ENCODE measurements at places on chromosomes 6 and 20.

DNA sequence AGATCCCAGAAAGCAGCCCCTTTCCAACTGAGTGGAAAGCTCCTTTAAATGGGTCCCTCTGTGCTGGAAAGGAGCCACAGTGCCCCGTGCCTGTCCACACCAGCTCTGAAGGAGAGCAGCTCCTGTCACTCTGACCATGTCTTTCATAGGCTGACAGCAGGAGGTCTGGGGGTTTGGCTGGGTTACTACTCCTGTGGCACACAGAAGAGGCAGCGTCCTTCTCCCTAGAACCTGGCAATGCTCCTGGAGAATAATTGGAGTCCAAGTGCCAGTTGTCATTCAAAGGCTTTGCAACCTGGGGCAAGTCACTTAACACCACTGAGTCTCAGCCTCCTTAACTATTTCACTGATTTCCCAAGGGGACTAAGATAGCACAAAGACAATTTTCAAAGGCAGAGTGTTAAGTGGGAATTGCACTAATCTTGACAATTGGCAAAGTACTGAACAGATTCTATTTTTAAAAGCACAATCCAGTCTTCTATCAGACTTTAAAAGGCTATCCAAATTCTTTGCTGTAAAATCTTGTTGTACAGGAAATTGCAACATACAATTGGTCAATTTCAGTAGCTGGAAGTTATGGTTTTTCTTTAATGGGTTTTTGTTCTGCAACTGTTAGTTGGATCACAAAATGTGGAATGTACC is 457.2 kb downstream of the KIF16B start:
- no peak for DNase-seq

DNA sequence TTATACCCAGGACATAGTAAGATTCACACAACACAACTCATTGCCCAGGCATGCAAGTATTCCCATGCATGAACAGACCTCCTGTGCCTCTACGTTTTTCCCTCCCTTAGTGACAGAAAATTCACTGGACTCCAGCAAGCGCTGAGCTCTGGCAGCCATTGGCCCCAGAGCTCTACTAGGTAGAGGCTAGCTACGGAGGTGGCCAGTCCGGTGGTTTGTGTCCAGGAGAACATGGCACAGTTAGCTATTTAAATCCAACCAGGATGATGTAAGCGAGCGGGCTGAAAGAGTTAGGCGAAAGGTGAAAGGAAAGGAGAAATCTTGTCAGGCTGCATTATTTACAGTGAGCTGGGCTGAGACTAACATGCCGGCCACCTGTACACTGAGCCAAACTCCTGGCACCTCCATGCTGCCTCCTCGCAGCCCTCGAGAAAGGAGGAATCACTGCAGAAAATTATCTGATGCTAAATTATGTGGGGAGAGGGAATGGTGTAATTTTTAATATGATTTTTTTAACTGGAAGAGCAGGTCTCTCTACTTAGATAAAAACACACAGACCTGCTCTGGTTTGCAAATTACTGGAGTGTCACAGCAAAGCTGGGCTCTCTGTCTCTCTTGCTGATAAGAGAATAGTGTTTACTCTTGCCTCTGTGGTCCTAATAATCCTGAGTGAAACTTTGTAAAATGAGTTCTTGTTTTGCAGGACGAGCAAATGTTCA is 50.1 kb upstream of the ARMC2 start:
- DNase-seq = no peak

DNA sequence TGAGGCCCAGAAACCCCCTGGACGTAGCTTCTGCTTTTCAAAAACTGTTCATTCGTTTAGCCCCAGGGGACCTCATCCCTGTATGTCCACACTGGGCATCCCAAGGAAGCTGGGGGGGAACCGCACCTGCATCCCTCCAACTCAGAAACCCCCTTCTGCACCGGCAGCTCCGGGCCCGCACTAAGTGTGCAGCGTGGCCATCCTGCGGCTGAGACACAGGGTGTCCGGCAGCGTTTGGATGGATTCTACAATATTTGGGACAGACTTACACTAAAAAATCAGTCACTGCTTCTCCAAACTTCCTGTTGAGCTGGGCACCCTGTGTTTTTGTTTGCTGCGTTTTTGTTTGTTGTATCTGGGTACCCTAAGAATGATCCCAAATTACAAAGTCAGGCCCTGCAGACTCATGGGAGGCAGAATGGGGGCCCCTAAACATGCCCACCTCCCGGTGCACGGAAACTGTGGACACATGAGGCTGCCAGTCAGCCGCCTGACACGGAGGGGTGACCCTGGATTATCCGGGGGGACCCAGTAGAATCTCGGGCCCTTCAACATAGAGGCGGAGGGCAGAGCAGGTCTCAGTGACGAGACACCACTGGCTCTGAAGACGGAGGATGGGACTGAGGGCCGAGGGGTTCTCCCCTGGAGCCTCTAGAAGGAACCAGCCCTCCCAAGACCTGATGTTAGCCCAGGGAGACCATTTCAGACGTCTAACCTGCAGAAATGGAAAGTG is 88.2 kb upstream of the BHLHE23 start:
- DNase-seq = no peak

GRCh38 chr20:10249048-10249770 is 30.6 kb downstream of the SNAP25 start:
- no peak for DNase-seq

GRCh38 chr6:168101590-168102314 is 22.7 kb upstream of the FRMD1 start:
- DNase-seq = no peak

DNA sequence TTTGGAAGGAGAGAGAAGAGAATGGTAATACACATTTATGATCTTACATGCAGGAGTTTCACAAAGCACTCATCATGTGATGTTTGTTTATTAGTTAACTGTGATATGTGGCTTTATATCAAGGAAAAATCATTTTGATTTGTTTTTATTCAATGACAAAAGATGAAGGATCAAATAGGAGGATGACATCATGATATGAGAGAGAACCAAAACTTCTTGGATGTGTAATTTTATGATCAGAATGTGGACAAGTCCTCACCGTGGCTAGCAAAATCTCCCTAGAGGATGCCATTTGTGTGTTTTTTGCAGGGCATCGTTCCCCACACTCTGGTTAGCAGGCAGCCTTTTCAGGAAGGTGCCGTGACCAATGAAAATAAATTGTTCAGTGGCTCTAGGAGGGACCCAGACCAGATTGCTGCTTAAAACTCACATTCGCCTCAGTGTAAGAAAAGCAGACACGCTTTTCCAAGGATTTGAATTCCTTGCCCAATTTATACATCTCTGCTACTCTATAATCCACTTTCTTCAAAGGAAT is 552.7 kb downstream of the NKAIN2 start:
- DNase-seq = no peak

DNA sequence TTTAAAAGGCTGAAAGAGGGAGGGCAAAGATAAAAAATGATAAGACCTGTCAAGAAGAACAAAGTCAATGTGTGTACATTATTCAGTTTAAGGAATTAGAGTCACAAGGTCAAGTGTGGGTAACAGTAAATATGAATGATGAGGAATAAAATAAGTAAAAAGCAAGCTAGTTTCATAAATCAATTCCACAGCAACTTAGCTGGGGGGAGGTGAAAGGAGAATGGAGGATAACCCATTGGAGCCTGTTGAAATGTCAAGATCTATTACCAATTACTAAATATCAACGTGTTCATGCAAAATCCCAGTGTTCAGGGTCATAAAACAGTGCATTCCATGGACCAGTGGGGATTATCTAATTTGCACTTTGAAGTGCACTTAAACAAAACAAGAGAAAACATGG is 242.9 kb downstream of the TBX18 start:
- DNase-seq = no peak

DNA sequence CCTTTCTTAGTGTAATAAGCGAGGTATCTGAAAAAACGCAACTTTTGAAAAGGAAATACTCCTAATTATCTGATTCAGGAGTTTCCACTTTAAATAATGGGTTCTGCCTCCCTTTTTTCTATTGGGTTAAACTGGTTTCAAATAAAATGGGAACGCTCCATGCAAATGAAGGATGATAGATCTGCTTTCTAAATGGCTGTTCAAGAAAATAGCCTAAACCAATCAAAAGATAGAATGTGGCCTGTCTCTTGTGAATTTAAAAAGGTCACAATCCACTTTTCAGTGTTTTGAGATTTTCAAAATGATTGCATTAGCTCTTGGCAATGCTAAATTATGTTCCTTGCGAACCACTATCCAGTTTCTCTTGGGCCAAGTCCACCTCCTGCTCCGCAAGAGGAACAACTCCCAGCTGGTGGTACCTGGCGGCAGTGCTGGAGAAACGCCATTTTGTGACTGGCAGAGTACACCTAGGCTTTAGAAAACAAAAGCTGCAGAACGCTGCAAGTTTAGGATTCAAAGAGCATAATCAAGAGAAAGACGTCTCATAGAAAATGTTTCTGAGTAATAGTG is 56.7 kb downstream of the TRIM38 start:
- DNase-seq = no peak

DNA sequence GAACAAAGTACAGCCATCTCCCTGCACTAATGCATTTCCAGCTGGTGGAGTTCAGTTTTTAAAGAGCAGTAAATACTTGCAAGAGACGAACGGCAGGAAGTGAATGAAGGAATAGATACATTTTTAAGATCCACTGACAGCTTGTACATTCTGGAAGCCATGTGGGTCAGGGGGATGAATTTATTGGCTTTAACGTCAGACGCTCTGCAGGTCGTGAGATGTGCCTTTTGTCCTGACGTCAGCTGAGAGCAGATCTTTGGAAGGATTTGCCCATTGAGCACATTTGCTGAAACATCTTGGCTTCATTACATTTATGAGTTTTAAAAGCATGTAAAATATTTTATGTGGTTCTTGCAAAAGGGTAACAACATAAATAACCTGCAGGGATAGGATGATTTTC is 29.5 kb upstream of the SALL4 start:
- DNase-seq = no peak

DNA sequence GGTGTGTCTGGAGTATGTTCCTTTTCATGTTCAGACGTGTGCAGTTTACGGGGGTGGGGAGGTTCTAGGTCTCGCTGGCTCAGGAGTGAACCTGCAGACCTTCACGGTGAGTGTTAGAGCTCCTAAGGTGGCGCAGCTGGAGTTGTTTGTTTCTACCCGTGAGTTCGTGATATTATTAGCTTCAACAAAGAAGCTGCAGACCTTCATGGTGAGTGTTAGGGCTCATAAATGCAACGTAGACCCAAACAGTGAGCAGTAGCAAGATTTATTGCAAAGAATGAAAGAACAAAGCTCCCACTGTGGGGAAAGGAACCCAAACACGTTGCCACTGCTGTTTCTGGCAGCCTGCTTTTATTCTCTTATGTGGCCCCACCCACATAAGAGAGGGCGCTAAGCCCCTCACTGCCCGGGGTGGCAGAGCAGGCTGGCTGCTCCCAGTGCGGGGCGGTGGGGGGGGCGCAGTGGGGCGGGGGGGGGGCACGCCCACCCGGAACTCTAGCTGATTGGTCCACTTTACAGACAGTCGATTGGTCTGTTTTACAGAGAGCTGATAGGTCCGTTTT is 41.3 kb upstream of the GMPR start:
- DNase-seq = no peak

GRCh38 chr20:43903953-43904826 is 10.5 kb upstream of the TOX2 start:
- DNase-seq = no peak

GRCh38 chr6:42428326-42429041 is 23.2 kb downstream of the TRERF1 start:
- no peak for DNase-seq

DNA sequence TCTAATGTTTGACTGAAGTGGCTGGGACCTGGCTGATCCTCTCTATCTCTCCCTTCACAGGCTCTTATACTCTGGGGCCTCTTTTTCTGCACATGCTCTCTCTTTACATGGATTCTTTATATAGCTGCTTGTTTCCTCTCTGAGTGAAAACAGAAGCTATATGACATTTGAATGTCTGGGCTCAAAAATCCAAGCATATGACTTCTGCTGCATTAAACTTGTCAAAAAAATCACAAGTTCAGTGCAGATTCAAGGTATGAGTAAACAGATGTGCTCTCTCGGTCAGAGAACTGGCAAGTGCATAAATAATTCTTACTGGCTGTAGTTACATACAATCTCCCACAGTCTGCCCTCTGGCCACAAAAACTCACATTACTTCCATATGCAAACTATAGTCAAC is 96.6 kb downstream of the LCA5 start:
- DNase-seq = no peak

GRCh38 chr6:157368359-157369049 is 12.5 kb upstream of the ZDHHC14 start:
- no peak for DNase-seq

DNA sequence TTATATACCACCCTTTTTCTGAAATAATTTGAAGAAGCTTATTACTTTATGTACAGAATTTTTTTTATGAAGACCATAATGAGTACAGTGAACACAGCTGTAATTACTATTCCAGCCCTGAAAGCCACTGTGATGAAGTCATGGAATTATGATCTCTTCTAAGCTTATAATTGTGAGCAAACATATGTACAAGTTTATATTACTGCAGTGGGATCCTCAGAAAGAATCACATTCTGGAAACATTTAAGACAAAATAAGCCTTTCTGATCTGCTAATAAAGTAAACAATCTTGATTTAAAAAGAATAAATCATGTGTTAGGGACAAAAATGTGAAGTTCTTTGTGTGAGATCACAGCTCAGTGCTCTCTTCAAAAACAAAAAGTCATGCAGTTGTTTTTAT is 560.4 kb downstream of the CD109 start:
- DNase-seq = no peak

- DNase-seq = no peak
Observed at GRCh38 chr6:101980924-101981323, 587.4 kb downstream of the GRIK2 start.

DNA sequence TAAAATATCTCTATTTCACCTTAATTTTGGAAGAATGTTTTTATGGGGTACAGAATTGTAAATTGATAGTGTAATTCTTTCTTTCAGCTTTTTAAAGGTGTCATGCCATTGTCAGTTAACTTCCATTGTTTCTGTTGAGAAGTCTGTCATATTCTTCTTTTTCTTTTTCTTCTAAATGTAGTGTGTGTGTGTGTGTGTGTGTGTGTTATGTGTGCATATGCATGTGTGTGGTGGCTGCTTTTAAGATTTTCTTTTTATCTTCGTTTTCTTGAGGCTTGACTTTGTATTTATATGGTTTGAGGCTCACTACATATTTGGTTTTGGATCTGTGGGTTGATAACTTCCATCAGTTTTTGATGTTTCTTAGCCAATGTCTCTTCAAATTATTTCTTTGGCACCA is 176.5 kb downstream of the OGFRL1 start:
- no peak for DNase-seq

GRCh38 chr6:170393807-170394399 is 87.3 kb downstream of the FAM120B start:
- no peak for DNase-seq

GRCh38 chr6:14930366-14930989 is 315.4 kb upstream of the JARID2 start:
- DNase-seq = no peak
